ENCODE measurements at places on chromosomes 3 and 15.

DNA sequence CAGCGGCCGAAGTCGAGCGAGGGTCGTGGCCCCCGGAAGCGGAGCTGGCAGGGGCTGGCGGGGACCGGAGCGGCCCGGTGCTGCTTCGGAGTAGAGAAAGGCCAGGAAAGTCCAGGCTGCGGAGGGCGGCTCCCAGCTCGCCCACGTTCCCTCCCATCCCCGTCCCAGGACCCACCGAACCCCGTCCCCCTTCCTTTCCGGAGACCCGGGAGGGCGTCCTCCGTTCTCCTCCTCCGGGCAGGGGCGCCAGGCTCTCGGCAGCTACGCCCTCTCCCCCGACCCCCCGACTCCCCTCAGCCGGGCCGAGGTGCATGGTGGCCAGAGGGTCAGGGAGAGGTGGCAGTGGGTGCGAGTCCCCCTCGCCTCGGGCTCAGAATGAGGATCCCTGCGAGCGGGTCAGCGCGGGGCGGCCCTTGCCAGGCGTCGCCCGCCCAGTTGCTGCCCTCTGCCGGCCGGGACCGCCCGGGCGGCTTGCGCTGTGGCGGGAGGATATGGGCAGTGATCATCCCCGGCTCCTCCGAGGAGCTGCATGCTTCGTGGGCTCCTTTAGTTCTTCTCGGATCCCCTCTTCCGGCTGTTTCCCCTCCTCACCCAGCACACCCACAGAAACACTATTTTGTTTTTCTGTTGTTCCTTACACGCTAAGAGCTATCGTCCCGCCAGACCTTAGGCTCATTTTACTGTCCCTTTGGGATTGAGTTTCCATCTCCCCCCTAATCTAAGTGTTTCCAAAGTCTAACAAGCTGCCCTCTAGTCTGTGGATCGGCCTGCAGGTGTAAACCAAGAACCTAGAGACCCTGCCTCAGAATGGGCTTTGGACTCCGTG lies 744 bp upstream of the ALDH1A2 start:
- no peak for DNase-seq

GRCh38 chr15:35115155-35115725 lies 30.1 kb upstream of the NANOGP8 start:
- DNase-seq, result peak; percentile 57

GRCh38 chr3:53139906-53140846 lies 9.9 kb upstream of the RFT1 start:
- no peak for DNase-seq

DNA sequence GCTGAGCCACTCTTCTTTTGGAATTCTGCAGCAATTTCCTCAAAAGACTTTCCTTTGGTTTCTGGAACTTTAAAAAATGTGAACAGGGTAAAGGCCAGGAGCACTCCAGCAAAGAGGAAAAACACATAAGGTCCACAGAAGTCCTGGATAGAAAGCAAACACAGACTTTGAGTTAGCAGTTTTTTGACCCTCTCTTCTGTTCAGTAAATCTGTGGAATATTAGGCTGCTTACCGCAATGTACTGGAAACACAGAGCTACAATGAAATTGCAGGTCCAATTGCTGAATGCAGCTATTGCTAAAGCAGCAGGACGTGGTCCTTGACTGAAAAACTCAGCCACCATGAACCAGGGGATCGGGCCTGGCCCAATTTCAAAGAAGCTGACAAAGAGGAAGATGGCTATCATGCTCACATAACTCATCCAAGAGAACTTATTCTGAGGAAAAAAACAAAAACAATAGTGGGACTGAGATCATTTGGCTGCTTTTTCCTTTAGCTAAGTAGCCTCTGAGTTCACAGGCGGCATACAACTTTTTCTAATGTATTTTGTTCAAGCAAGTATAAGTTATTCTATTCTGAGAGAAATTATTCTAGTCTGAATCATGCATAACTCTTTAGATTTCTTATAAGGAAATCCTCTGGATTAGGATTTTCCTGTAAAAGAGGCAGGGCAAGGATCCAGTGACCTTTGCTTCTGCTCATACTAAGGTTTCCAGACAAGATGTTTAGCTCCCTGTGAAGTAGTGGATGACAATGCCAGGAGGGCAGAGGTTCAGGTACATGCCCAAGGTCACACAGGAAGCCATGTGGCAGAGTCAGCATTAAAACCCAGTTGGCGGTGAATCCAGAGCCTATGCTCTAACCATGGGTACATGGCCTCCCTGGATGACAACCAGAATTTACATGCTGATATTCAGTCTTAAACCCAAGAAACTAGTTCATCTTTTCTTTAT lies 28.3 kb downstream of the SLC2A2 start:
- no peak for DNase-seq

DNA sequence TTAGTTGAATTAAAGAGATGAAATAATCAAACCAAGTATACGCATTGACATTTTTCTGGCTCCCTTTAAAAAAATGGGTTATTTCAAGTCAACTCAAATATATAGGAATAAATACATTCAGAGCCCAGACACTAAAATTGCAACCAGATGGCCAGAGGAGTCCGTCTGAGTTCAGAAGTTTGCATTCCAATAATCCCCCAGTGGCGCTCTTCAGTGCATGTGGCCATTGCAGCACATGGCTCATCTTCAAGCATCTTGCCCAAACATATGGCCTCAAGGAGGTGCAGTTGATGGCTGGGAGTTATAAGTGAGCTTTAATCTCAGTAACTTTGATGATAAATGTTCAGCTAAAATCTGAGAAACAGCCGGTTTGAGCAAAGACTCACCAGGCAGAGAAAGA lies 295.8 kb upstream of the LRRN1 start:
- no peak for DNase-seq

GRCh38 chr3:58250093-58250707 lies 12.6 kb downstream of the ABHD6 start:
- DNase-seq, result no peak

DNA sequence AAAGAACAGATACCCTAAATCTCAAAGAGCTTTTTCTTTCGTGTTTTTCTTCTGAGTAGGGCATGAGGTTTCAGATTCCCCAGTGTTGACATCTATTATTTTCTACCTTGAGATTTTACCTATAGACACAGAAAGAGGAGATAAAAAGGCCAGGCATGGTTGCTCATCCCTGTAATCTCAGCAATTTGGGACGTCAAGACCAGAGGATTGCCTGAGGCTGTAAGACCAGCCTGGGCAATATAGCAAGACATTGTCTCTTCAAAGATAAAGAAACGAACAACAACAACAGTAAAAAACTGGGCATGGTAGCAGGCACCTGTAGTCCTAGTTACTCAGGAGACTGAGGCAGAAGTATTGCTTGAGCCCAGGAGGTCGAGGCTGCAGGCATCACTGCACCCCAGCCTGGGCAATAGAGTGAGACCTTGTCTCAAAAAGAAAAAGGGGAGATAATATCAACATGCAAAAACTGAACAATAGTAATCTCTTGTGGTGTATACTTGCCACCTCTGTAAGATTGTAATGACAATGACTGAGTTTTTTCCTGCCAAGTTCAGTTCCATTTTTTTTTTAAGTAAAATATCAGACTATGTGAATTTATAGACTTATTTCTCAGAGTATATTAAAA lies 71.3 kb downstream of the MBNL1 start:
- no peak for DNase-seq

DNA sequence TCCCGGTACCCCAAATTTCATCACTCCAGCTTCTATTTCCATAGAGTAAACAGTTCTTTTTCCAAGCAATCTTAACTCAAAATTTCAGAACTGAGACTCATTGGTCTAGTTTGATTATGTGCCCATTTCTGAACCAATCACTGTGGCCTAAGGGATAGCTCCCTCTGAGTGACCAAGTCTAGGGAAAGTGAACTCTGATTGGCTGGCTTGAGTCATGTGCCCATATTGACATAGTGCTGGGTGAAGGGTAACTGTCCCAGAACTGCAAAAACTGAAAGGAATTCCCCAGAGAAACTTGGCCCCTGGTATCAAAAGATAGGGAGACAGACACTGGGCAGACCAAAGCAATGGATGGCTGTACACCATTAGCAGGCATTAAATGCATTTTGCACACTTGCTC lies 171.2 kb upstream of the WNT5A start:
- no peak for DNase-seq

DNA sequence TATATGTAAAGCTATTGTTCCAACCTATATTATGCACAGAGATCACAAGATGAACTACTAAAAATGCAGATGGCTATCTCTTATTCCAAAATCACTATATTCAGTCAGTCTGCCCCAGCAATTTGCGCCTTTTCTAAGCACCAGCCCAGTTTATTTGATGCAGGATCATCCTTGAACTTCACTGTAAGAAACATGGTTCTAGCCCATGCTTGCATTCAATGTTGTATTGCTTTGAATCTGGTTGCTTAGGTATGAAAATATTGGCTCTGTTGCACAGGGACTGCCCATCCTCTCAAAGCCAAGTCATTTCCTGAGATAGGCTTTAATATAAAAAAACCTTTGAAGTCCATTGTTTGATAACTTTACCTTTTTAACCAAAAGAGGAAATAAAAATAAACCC lies 170.5 kb upstream of the LRIG1 start:
- no peak for DNase-seq

GRCh38 chr3:193605876-193606275 lies 12.9 kb downstream of the OPA1 start:
- DNase-seq, result peak; percentile 56

GRCh38 chr3:65785065-65785645 lies 253.6 kb downstream of the MAGI1 start:
- DNase-seq, result peak; percentile 55
